ENCODE measurements at places on chromosomes 2 and 18.
A peak's percentile ranks its signal among the peaks of the same experiment; 100 is the strongest.

- DNase-seq: no peak
Measured at GRCh38 chr2:21392649-21393048, 268.9 kb downstream of the TDRD15 start.

DNA sequence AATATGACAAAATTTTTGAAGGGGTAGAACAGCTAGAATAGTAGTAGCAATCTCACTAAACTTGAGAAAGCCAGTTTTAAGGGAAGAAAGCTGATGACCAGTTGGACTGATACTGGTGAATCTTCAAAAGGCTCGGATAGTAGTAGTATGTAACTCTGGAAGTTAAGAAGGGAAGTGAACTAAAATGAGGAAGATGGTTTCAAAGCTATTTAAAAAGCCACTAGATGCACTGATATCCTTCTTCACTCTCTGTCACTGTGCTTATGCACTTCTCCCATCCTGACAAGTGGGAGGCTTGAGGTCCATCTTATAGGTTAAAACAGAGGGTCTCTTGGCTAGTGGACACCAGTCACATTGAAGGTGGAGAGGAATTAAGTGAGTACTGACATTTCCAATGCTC, 141.1 kb downstream of the NCOA1 start:
- no peak for DNase-seq

GRCh38 chr2:160472839-160473251, 20.8 kb downstream of the RBMS1 start:
- no peak for DNase-seq

DNA sequence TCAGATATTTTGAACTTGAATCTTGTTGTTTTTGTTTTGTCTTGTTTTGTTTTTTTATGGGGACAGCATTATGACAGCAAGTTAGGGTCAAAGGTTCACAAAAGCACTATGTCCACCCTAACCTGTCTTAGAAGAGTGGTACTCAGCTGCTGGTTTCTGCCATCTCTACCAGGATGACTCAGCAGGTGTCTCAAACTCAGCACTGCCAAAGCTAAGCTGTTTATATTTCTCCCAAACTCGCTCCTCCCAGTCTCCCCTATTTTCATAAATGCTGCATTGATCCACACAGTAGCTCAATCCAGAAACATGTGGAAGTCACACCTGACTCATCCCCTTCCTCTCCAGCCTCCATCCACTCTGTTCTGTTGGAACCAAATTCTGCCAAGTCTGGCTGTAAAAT, 134.9 kb downstream of the ZBTB7C start:
- no peak for DNase-seq

DNA sequence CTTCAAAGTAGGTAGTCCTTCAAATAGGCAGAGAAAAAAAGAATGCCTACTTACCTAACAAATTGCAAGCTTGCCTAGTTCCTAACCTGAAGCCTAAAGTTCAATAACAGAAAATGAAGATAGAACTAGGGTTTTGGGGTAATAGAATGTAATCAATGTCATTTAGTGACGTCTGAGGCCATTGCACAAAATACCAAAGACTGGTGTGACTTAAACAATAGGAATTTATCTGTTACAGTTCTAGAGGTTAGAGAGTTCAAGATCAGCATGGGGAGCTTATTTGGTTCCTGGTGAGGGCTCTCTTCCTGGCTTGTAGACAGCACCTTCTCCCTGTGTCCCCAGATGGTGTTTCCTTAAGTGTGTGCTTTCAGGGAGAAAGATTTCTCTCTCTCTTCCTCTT, 4.7 kb upstream of the NPC1 start:
- DNase-seq: no peak

DNA sequence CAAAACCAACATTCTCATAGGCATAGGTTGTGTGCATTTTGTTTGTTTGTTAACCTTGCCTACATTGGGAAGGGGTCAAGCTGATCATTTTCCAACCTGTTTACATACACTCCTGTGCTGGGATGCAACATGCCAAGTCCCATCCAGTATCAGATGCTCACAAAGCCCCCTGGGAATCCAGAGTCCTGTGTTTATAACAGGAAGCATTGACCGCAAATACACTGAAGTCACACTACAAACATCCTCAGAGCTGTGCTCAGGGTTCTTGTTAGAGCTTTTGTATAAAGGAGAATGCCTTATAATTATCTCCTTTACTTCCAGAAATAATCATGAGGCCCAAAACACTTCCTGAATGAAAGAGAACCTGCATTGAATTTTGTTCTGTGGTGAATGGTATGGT, 488.7 kb upstream of the TCF4 start:
- DNase-seq: no peak

DNA sequence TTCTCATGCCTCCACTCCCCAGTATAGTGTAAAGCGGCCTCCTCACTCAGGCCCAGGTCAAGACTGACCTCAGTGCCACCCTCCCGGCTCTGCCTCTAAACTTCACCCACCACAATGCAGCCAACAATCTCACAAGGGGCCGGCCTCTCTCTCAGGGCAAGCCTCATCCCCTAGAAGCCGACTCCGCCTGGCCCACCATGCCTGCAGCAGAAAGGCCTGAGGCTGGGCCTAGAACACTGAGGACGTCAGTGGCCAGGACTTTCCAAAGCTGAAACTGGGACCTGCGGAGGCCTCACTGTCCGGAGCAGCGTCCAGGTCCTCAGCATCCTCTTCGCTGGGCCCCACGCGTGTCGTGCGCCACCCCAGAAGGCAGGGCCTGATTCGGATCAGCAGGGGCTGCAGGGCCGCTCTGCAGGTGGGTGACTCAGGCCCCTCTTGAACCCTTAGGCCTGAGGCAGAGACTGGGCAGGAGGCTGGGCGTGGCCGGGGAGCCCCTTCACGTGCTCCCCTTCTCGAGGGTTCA, 52.9 kb downstream of the PKDCC start:
- no peak for DNase-seq

DNA sequence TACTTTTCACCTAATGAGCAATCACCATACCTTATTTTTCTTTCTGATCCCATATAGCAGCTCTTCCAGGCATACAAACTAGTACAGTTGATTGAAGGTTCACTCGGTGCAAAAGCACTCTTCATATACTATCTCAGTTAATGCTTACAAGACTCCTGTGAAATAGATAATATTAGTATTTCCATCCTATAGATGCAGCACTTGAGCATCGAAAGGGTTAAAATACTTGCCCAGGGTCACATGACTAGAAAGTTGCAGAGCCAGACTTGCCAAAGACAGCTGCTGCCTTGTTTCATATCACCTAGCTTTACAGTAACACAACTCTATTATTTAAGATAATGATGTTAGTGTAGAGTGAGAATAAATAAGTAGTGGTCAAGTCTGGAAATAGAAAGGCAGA, 466.0 kb upstream of the TNP1 start:
- no peak for DNase-seq

- no peak for DNase-seq
Measured at GRCh38 chr2:16301961-16302360, 361.6 kb downstream of the MYCN start.

- no peak for DNase-seq
Measured at GRCh38 chr2:138602166-138602460, 100.5 kb downstream of the SPOPL start.

GRCh38 chr2:176088048-176088936, 4.2 kb upstream of the HOXD13 start:
- peak; percentile 48 for DNase-seq

DNA sequence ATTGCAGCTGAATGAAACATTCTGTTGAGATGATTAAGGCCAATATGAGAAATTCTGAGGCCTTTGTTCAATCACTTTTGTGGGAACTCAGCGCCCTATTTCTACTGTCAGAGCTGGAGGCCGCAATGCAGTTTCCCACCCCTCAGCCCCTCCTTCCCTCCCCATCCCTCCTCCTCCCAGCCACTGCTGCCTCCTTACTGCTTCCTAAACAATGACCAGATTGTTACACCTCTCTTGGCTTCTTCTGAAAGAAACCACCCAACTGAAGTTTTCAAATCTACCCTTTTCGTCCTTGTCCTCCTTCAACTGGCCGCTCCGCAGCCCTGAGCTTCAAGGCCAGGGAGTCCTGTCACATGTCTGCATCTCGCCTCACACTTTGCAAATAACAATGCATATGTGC, 36.7 kb upstream of the MAPK4 start:
- DNase-seq: no peak

Data from KG1 (cell line).